ENCODE measurements at places on chromosomes 1 and 21. TPM values are rescaled to one million over a fixed set of nuclear protein-coding genes. Genes with fewer than 3 reads are reported as not detected.

GRCh38 chr1:185317886-185318310, 855 bp upstream of the IVNS1ABP start:
- no peak for DNase-seq

DNA sequence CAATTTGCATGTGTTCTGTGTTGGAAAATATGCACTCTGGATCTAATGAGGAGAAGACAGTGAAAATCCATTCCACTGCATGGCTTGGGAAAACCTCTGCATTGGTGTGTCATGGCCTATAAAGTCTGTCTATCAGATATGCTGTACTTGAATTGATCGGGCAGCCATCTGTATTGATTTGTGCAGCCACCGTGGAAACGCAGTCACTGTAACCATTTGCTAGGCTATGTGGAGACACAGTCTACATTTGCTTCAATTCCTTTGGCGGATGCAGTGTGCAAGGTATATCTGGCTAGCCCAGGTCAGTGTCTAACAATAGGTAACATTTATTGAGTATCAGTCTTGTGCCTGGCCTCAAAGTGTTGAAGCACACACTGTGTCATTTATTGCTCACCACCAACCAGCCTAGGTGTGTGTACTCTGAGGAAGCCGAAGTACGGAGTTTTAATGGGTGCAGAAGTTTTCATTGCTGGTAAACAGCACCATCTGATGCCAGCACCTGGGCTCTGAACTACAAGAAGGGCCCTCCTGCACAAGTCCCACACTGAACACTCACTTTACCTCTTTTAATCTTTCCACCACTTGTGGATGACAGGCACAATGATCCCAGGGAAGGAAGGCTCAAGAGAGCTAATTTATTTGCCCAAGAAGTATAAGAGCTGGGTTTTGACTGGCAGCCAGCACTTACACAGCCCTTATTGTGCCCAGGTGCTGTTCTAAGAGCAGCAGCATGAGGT, 83.4 kb downstream of the DAB1 start:
- no peak for DNase-seq

DNA sequence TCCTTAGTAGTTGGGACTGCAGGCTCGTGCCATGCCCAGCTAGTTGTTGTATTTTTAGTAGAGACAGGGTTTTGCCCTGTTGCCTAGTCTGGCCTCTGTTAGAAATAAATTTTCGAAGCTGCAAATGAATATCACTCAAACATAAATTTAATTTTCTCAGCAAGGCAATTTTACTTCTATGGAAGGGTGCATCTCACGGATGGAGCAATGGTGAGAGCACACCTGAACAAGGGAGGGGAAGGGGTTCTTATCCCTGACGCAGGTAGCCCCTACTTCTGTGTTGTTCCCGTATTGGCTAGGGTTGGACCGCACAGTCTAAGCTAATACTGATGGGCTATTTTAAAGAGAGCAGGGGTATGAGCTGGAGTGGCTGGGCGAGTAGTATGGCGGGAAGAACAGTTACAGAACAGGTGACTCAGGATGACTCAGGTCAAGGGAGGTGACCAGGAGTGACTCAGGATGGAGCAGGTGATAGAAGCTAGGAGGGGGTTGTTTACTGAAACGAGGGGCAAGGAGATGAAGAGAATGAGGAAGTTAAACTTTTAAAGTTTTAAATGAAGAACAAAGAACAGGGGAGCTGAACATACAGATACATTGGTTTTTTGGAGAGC, 7.5 kb downstream of the MDM4 start:
- DNase-seq, result no peak

DNA sequence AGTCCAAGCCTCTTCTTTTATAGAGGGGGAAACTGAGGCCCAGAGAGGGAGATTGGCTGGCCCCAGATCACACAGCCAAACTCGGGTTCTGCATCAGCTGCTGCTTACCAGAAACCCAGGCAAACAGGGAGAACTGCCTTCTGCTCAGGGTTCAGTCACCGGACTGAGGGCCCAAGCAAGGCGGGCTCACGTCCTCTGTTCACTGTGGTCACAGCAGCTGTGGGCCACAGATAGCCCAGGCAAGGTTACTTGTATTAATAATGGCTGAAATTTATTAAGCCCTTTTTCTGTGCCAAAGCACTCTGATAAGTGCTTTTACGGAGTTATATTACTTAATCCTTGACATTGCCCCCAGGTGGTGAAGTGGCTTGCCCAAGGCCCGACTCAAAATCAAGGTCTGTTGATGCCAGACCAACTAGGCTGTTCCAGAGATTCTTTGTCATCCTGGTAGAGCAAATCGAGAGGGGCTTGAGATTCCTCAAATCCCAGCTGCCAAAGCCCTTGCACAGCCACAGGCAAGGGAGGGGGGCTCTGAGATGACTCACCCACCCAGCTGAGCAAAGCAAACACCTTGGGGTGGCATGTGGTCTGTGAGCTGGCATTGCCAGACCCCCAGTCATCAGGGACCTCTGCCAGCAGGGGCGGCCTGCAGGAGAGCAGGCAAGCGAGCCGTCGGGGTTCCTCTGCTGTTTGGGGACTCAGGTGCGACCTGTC, 36.5 kb downstream of the EPHB2 start:
- no peak for DNase-seq

DNA sequence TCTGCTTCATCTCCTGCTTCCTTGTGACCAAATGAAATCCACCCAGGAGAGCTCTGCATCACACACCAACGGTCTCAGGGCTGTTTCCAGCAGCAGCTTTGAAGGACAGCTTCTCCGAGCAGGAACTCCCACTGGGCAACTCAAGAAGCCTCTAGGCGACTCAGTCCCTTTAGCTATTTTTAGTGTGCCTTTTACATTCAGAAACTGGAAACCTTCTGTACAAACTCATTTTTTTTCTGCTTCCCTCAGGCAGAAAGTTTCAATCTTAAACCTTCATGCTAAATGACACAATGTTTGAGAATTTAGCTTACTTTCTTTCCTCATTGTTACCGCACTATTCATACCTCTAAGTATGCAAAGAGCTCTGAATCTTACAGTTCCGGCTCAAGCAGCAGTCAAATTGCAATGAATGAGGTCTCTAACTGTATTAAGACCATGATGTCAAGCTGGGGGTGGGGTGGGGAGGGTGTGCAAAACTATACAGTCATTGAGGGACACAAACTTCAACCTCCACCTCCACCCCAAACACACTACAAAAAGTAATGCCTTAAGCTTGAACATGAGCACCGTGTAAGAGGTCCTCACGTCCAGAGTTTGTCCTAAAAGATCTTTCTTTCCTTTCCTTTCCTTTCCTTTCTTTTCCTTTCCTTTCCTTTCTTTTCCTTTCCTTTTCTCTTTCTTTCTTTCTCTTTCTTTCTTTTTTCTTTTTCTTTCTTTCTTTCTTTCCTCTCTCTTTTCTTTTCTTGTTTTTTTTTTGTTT, 16.4 kb upstream of the TARBP1 start:
- no peak for DNase-seq

- peak; percentile 82 for DNase-seq
These were observed 15.9 kb upstream of the SLC19A1 start for GRCh38 chr21:45558044-45558721.

DNA sequence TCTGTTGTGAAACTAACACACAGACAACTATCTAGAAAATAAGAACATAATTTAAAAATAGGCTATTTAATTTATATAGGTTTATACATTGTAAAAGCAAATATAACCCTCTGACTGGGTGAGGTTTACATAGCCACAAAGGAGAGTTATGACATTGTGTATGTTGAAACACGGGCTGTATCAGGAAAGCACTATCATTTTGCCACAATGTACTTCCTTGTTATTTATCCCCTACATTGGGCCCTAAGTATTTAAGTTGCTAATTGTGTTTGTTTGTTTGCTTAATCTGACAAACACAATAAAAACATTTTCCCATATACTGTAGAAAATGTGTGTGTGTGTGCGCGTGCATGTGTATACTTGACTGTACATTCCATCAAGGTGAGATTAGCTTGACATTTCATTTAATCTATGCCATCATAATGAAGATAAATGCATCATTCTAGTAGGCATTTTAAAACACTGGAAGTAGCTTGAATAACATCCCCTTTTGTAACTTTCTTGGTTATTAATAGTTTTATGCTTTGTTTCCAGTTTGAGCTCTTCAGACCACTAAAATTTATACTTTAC, 72.1 kb downstream of the RGS13 start:
- DNase-seq, result no peak

DNA sequence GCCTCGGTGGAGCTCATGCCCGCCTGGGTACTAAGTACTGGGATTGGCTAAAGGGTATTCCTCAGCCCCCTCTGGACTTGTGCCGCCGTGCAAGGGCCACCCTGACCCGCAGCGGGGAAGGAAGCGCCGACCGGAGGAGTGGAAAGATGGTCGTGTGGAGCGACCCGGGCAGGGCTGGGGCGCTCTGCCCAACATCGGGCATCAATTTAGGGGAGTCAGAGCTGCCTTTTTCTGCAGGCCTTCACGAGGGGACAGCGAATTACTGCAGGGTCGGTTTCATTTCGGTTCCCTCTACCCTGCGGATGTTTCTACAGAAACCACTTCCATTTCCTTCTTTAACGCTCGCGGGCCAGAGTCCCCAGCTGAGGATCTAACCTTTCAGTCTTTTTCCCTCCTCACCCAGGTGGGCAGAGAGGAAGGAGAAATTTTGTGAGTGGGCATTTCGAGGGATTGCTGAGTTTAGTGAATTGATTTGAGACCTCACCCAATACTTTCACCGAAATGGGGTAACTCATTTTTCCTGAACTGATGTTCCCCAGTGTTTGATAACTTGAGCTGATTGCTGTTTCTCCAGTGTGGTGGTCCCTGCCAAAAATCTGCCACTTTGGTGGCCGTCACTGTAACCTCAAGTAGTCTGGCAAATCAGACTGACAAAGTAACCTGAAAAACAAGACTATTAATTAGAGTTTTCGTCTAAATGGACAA, 1.1 kb downstream of the TOR1AIP1 start:
- no peak for DNase-seq

GRCh38 chr1:170734412-170735175, 70.7 kb downstream of the PRRX1 start:
- no peak for DNase-seq

- no peak for DNase-seq
These were observed 63.7 kb downstream of the EDARADD start for GRCh38 chr1:236457775-236458174.

DNA sequence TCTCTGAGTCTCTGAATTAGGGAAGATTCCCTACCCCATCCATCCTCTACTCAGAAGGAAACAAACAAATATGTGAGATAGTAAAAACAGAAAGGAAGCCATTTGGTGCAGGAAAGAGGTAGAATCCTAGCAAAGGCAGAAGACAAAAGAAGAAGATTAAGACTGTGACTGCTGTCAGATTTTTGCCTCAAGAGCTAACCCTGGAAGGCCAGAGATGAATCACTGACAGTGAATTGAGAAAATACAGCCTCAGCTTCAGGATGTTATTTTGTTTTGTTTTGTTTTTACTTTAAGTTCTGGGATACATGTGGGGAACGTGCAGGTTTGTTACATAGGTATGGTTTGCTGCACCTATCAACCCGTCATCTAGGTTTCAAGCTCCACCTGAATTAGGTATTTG, 31.7 kb downstream of the DSTYK start:
- DNase-seq, result no peak

The OPRD1 gene
- total RNA-seq, result not detected

DNA sequence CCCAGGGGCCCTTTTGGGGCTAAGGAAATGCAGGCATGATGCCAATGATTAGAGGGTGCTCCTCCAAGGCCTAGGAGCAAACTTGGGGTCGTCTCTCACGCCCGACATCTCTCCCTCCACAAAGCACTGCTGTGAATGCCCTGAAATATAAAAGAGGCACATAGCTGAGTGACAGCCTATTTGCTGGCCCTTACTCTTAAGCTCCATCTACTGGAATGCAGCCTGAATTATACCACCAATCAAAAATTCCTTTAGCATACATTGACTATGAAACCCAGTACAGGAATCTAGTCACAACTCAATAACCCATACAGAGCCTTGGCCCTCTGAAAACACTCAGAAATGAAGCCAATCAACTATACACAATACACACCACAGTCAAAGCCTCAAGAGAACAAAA, 105.5 kb downstream of the LRIG2 start:
- DNase-seq, result no peak

- no peak for DNase-seq
These were observed 53.9 kb downstream of the GALNT2 start for GRCh38 chr1:230120921-230121381.

DNA sequence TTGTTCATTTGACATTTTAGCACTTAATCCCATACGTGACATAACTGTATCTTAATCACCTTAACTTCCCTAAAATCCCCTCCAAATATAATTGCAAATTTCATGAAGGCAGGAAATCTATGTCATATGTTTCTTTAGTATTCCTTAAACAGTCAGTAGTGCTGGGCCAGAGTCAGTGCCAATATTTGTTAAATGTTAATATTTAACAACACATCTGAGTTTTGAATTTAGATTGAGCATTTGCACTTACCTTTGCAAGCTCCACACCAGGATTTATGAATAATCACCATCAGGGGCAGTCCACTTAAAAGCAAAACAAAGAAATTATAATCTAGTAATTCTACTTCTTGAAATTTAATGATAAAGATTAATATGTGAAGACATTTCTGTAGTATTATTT, 5.3 kb downstream of the KTI12 start:
- DNase-seq, result no peak

GRCh38 chr1:243790404-243790803, 59.6 kb downstream of the AKT3 start:
- DNase-seq, result no peak

The EFNA1 gene
- 17.8 TPM for total RNA-seq

GRCh38 chr21:36792505-36792967, 93.6 kb downstream of the SIM2 start:
- DNase-seq, result no peak

- DNase-seq, result no peak
These were observed 37.5 kb downstream of the PGM1 start for GRCh38 chr1:63630666-63631065.

GRCh38 chr21:43739621-43740435, 20.9 kb downstream of the PDXK start:
- no peak for DNase-seq

- no peak for DNase-seq
These were observed 19.2 kb upstream of the XPR1 start for GRCh38 chr1:180612632-180613031.

- DNase-seq, result no peak
These were observed 31.2 kb downstream of the GNPAT start for GRCh38 chr1:231272173-231272572.

GRCh38 chr1:151581451-151581850, 30.4 kb upstream of the SNX27 start:
- DNase-seq, result no peak

The CCDC17 gene
- total RNA-seq, result 2.4 TPM

GRCh38 chr1:228368801-228369607, 37.6 kb downstream of the TRIM11 start:
- no peak for DNase-seq

The SLC35D1 gene
- 7.4 TPM for total RNA-seq

DNA sequence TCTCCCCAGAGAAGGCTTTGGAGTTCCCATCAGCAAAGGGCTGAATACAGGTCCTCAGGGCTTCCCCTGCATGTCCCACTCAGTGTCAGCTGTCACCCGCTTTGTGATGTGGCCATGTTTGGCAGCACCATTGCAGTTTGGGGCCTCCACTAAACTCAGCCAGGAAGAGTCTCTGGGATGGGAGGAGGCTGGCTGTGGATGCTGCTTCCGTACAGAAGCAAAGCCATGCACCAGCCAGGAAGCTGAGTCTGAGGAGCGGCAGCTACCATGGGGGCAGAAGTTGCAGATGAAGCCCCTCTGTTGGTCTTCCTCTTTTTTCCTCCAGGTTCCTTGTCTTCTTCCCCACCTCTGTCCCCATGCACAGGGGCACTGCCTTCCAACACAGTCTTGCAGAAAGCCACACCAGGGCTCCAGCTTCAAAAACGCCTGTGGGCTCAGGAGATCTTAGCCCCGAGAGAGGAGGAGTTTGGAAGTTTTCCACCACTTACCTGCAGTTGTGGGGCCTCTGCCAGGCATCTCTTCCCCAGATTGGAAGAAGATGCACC, 416.8 kb downstream of the NPHP4 start:
- peak; percentile 62 for DNase-seq

- no peak for DNase-seq
These were observed 58.7 kb downstream of the XCL2 start for GRCh38 chr1:168485048-168485447.

The PRAMEF12 gene
- not detected for total RNA-seq
